ENCODE measurements at places on chromosomes 7 and 10. TPM values are rescaled to one million over a fixed set of nuclear protein-coding genes. Genes with fewer than 3 reads are reported as not detected.

- H3K27ac ChIP-seq: peak overlapping the region; percentile 4
- no peak overlapping the region for H3K4me3 ChIP-seq
- H3K36me3 ChIP-seq: no peaks in the 10 kb centered on the region
- peaks cover 15% of the 10 kb centered on the region for H3K4me1 ChIP-seq
- DNase-seq: peak; percentile 32
- H3K27me3 ChIP-seq: no peaks in the 10 kb centered on the region
Observed at GRCh38 chr10:24901686-24902399, 50.6 kb downstream of the PRTFDC1 start.

- no peaks in the 10 kb centered on the region for H3K27me3 ChIP-seq
- no peaks in the 10 kb centered on the region for H3K4me1 ChIP-seq
- H3K4me3 ChIP-seq: peak overlapping the region; percentile 64
- no peak overlapping the region for H3K27ac ChIP-seq
Observed at GRCh38 chr7:39458061-39458745, 108.0 kb upstream of the YAE1 start.

- no peak for DNase-seq
- H3K27me3 ChIP-seq: no peaks in the 10 kb centered on the region
- H3K36me3 ChIP-seq: peaks cover 2% of the 10 kb centered on the region
- H3K4me3 ChIP-seq: peak overlapping the region; percentile 82
- H3K4me1 ChIP-seq: peaks cover 10% of the 10 kb centered on the region
- H3K27ac ChIP-seq: peak overlapping the region; percentile 74
Observed at GRCh38 chr10:91907914-91908336, 1.4 kb downstream of the FGFBP3 start.

DNA sequence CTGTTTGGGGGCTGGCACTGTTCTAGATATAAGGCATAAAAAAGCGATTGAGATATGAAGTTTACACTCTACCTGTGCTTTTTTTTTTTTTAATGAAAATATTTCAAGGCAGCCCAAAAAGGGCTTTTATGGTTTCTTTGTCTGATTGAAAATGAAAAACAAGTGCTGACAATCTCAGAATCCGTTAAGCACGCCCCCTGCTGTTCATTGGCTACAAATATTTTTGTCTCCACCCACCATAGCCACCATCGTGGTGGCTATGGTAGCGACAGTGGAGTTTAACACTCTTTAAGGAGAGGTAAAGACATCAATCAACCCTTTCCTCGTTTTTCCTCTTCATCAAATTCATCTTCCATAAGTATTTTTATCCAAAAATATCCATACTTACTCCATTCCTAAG lies 94.2 kb downstream of the CD36 start:
- no peaks in the 10 kb centered on the region for H3K4me1 ChIP-seq
- no peaks in the 10 kb centered on the region for H3K27me3 ChIP-seq
- no peak overlapping the region for H3K27ac ChIP-seq
- no peak overlapping the region for H3K4me3 ChIP-seq
- H3K36me3 ChIP-seq: no peaks in the 10 kb centered on the region

DNA sequence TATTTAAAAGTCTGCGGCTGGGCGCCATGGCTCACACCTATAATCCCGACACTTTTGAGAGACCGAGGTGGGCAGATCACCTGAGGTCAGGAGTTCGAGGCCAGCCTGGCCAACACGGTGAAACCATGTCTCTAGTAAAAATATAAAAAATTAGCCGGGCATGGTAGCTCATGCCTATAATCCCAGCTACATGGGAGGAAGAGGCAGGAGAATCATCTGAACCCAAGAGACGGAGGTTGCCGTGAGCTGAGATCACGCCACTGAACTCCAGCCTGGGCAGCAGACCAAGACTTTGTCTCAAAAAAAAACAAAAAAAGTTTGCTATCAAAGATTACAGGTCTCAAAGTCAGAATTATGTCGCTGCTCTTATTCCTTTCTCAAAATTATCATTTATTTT lies 55.5 kb downstream of the HIBADH start:
- no peaks in the 10 kb centered on the region for H3K36me3 ChIP-seq
- no peak for DNase-seq
- H3K4me1 ChIP-seq: peaks cover 8% of the 10 kb centered on the region
- H3K27me3 ChIP-seq: no peaks in the 10 kb centered on the region
- no peak overlapping the region for H3K27ac ChIP-seq

DNA sequence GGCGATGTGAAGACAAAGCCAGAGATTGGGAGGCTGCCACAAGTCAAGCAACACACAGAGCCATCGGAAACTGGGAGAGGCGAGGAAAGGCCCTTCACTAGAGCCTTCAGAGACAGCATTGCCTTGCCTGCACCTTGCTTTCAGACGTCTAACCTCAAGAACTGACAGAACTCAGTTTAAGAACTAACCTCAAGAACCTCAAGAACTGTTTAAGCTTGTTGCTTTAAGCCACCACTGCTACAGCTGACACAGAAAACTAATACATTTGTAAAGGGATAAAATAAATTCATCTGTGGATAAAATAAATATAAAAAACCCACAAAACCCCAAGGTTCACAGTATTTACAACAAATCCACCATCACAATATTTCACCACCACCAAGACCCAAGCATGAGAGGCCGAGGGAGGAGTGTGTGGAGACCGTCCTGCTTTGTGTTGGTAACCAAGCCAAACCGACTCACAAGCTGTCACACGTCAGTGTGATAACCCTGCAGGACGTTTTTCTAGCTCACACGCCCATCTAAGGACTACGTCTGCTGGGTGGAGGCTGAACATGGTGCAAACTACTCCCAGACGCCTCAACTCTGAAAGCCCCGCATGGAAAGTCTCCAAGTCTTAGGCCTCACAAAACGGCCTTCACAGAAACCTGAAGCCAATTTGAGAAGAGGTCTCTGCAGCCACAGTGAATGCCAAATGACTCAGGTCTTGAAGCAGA lies 116.8 kb downstream of the ABLIM1 start:
- no peaks in the 10 kb centered on the region for H3K36me3 ChIP-seq
- H3K4me1 ChIP-seq: no peaks in the 10 kb centered on the region
- DNase-seq: peak; percentile 79
- no peak overlapping the region for H3K27ac ChIP-seq
- no peaks in the 10 kb centered on the region for H3K27me3 ChIP-seq

GRCh38 chr10:133157662-133158436 lies 2.2 kb upstream of the KNDC1 start:
- no peak overlapping the region for H3K4me3 ChIP-seq
- no peak overlapping the region for H3K27ac ChIP-seq
- peaks cover 9% of the 10 kb centered on the region for H3K4me1 ChIP-seq
- DNase-seq: no peak
- peaks cover 49% of the 10 kb centered on the region for H3K27me3 ChIP-seq

DNA sequence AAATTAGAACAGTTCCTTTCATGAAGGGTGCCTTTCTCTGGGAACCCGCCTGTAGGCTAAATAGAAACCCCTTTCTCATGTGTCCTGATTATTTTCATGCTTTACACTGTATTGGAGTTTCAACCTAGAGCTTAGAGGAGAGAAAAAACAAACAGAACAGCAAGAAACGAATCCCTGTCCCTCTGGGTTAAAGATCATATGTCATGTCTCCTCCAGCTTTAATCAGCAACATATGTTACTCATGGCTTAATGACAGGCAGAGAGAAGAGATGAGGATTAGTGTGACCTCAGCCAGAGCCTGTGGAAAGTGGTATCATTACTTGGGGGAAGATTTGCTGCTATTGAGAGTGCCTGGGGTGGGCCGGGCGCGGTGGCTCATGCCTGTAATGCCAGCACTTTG lies 32.1 kb downstream of the CRCP start:
- no peak for DNase-seq
- H3K27ac ChIP-seq: no peak overlapping the region
- H3K36me3 ChIP-seq: peaks cover 71% of the 10 kb centered on the region

GRCh38 chr7:8154272-8154671 lies 107.7 kb downstream of the ICA1 start:
- no peak for DNase-seq
- H3K36me3 ChIP-seq: no peaks in the 10 kb centered on the region
- H3K27me3 ChIP-seq: no peaks in the 10 kb centered on the region
- no peak overlapping the region for H3K27ac ChIP-seq

- no peak overlapping the region for H3K4me3 ChIP-seq
- no peaks in the 10 kb centered on the region for H3K36me3 ChIP-seq
- DNase-seq: no peak
- no peaks in the 10 kb centered on the region for H3K27me3 ChIP-seq
- H3K27ac ChIP-seq: no peak overlapping the region
- H3K4me1 ChIP-seq: peaks cover 10% of the 10 kb centered on the region
Observed at GRCh38 chr7:82017334-82017943, 247.6 kb upstream of the HGF start.

DNA sequence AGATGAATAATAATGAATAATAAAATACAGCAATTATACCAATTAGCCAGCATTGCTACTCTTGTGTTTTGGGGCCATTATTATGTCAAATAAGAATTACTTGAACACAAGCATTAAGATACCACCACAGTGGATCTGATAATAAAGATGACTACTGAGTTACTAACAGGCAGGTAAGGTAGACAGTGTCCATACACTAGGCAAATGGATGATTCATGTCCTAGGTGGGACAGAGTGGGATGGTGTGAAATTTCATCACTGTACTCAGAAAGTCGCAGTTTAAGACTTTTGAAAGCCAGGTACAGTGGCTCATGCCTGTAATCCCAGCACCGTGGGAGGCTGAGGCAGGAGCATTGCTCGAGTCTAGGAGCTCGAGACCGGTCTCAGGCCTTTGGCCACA lies 8.7 kb upstream of the UNC5B start:
- no peaks in the 10 kb centered on the region for H3K36me3 ChIP-seq
- DNase-seq: no peak
- no peaks in the 10 kb centered on the region for H3K4me1 ChIP-seq
- H3K4me3 ChIP-seq: no peak overlapping the region

- no peaks in the 10 kb centered on the region for H3K27me3 ChIP-seq
- peaks cover 49% of the 10 kb centered on the region for H3K4me1 ChIP-seq
- H3K36me3 ChIP-seq: no peaks in the 10 kb centered on the region
- H3K4me3 ChIP-seq: peak overlapping the region; percentile 70
Observed at GRCh38 chr10:929960-930624, 1.4 kb downstream of the LARP4B start.

- no peak overlapping the region for H3K4me3 ChIP-seq
- H3K4me1 ChIP-seq: no peaks in the 10 kb centered on the region
- no peak overlapping the region for H3K27ac ChIP-seq
- no peaks in the 10 kb centered on the region for H3K36me3 ChIP-seq
Observed at GRCh38 chr10:104850023-104850422, 208.9 kb downstream of the SORCS3 start.

DNA sequence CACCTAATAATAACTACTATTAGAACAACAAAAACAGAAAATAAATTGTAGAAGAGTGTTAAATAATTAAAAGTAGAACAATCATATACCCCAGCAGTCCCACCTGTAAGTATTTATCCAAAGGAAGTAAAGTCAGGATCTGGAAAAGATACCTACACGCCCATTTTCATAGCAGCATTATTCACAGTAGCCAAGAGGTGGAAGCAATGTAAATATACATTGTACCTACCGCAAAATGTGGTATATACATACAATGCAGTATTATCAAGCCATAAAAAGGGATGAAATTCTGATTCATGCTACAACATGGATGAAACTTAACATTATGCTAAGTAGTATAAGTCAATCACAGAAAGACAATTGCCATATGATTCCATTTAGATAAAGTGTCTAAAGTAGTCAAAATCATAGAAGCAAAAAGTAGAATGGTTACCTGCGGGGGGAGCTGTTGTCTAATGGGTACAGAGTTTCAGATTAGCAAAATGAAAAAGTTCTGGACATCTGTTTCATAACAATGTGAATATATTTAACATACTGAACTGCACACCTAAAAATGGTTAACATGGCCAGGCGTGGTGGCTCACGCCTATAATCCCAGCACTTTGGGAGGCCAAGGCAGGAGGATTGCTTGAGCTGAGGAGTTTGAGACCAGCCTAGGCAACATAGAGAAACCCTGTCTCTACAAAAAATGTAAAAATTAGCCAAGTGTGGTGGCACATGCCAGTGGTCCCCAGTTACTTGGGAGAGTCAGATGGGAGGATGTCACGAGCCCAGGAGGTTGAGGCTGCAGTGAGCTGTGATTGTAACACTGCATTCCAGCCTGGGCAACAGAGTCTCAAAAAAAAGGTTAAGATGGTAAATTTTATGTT lies 6.0 kb upstream of the TMED4 start:
- no peak overlapping the region for H3K4me3 ChIP-seq
- no peak overlapping the region for H3K27ac ChIP-seq
- no peaks in the 10 kb centered on the region for H3K27me3 ChIP-seq
- DNase-seq: no peak

GRCh38 chr10:110780704-110781103 lies 91.0 kb upstream of the PDCD4 start:
- peak overlapping the region; percentile 72 for H3K27ac ChIP-seq
- H3K4me3 ChIP-seq: no peak overlapping the region
- no peaks in the 10 kb centered on the region for H3K27me3 ChIP-seq

GRCh38 chr7:80002865-80003264 lies 131.8 kb upstream of the GNAI1 start:
- H3K36me3 ChIP-seq: no peaks in the 10 kb centered on the region
- no peak for DNase-seq
- H3K4me3 ChIP-seq: no peak overlapping the region
- H3K27ac ChIP-seq: no peak overlapping the region

- no peaks in the 10 kb centered on the region for H3K36me3 ChIP-seq
- DNase-seq: no peak
- no peak overlapping the region for H3K27ac ChIP-seq
- H3K4me1 ChIP-seq: peaks cover 12% of the 10 kb centered on the region
Observed at GRCh38 chr7:25834050-25834449, 317.9 kb upstream of the NFE2L3 start.

DNA sequence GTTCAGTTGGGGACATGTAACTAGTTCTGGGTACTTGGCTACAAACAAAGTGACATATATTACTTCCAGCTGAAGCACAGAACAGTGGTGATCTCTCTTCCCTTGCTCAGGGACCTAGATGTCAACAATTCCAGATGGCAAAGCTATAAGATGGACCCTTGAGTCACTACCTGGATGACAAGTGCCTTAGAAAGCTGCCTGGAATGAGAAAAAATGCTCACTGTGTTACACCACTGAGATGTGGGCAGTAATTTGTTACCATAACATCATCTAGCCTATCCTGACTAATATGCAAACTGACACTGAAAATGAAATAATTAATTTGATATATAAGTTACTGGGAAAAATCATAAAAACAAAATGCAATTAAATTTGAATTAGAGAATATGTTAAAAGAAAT lies 16.4 kb upstream of the CTTNBP2 start:
- no peak overlapping the region for H3K27ac ChIP-seq
- no peaks in the 10 kb centered on the region for H3K36me3 ChIP-seq
- no peaks in the 10 kb centered on the region for H3K27me3 ChIP-seq
- no peaks in the 10 kb centered on the region for H3K4me1 ChIP-seq
- no peak for DNase-seq
- no peak overlapping the region for H3K4me3 ChIP-seq

- H3K4me1 ChIP-seq: no peaks in the 10 kb centered on the region
- H3K27me3 ChIP-seq: no peaks in the 10 kb centered on the region
- H3K27ac ChIP-seq: no peak overlapping the region
- no peak overlapping the region for H3K4me3 ChIP-seq
- DNase-seq: no peak
Observed at GRCh38 chr10:120931423-120931822, 80.3 kb downstream of the WDR11 start.

CLIP2 gene
- 4.3 TPM for total RNA-seq

CFAP43 gene
- total RNA-seq: not detected

AFAP1L2 gene
- total RNA-seq: 1.6 TPM

TRRAP gene
- total RNA-seq: 21.3 TPM

SLC13A1 gene
- not detected for total RNA-seq

RAPGEF5 gene
- total RNA-seq: 8.6 TPM

TBX20 gene
- total RNA-seq: not detected

C10orf67 gene
- not detected for total RNA-seq

PDZD7 gene
- total RNA-seq: not detected

Measured in psoas muscle (tissue), 8 donors.